Substantia nigra (tissue), 51 donors: ENCODE measurements at places on chromosomes 4 and X.

- DNase-seq = no peak
Observed at GRCh38 chrX:154751203-154751668, 359 bp upstream of the GAB3 start.

GRCh38 chr4:84051639-84052038 is 447.5 kb downstream of the NKX6-1 start:
- no peak for DNase-seq

- DNase-seq = no peak
Observed at GRCh38 chr4:7066493-7066892, 1.4 kb downstream of the GRPEL1 start.

GRCh38 chr4:180057891-180058671 is 2185.1 kb upstream of the TENM3 start:
- DNase-seq = peak; percentile 17

DNA sequence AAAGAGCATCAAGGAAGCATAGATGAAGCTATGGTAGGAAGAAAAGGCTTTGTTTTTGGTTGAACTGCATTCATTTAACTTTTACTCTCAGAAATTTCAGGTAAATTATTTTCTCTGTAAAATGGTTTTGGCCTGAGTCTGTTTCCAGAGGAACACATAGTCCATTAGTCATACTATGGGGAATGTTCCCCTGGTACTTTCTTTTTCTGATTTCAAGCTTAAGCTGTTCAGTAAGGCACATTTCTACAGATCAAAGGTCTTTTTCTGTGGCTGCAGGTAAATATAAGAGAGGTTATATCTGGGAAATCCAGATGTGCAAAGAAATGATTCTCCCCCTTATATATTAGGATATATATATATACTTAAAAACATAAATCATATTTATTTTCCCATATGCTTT is 1744.4 kb upstream of the ADGRL3 start:
- no peak for DNase-seq

- no peak for DNase-seq
Observed at GRCh38 chr4:16492872-16493271, 266.6 kb upstream of the TAPT1 start.

- DNase-seq = no peak
Observed at GRCh38 chrX:137058339-137059127, 24.7 kb upstream of the GPR101 start.

- DNase-seq = no peak
Observed at GRCh38 chr4:74930162-74930561, 2.8 kb upstream of the PARM1 start.

GRCh38 chr4:52956691-52957090 is 94.6 kb downstream of the RASL11B start:
- no peak for DNase-seq

GRCh38 chr4:158067646-158068045 is 105.2 kb downstream of the GASK1B start:
- no peak for DNase-seq

- no peak for DNase-seq
Observed at GRCh38 chr4:141473952-141474351, 162.4 kb upstream of the IL15 start.

- no peak for DNase-seq
Observed at GRCh38 chrX:49103637-49104036, 19.9 kb downstream of the GPKOW start.

DNA sequence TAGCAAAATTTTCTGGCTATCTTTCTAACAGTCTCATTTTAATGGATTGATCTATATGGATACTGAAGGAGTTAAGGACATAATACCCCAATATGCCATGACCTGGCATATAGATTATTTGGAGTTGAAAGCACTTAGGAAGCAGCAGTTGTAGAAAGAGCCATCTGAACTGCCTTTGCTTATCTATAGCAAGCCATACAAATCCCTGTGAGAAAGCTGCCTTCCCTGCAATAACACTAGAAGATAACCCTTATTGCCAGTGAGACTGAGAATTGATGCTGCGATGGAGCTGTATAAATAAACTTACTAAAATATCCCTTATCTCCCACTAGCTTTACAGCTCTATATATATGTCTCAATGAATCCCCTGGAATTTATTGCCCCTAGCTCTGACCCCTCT is 346.3 kb downstream of the TECRL start:
- no peak for DNase-seq

- DNase-seq = no peak
Observed at GRCh38 chrX:64427787-64428186, 32.5 kb upstream of the MTMR8 start.

DNA sequence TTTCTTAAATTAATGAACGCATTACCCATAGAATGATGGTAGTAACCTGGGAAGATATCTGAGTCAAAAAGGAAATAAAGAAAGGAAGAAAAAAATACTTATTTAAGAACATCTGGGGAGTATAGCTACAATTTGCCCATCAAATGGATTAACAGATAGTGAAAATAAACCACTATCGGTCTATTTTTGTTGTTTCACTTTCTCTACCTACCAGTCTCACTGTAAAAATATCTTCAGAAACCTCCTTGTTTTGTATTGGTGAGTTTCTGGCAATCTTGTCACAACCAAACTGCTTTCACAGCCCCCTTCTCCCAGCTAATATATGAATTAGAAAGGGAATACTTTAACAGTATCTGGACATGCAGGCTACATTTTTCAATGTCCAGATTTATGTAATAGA is 783.5 kb downstream of the STPG2 start:
- no peak for DNase-seq

DNA sequence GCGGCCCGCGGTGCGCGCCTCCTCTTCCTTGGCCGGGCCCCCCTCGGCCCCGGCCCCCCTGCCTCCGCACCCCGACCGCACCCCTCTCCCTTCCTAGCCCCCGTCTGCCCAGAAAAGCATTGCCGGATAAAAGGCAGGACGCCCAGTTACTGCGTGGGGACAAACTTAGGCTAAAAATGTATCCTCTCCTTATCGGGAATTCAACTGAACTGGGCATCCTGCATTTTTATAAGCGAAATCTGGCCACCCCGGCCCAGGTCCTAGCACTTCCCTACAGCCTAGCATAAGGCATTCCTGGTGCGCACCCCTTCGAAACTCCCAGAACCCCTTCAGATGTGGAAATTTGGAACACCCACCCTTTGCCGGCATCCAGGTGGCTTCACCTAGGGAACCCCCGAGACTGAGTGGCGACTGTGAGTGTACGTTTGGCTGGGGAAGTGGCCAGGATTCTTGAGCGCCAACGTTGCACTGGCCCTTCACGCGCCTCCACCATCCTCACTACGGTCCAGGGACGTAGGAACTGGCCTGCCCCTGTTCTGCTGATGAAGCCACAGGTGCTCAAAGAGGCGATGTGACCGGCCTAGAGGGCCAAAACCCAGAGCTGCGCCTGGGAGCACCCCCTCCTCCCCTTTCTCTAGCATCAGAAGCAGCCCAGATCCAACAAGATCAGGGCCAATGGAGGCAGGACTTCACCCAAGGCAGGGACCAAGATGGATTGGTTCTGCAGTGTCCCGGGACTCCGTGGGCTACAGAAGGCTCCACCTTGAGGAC is 5.7 kb upstream of the RNF4 start:
- no peak for DNase-seq

DNA sequence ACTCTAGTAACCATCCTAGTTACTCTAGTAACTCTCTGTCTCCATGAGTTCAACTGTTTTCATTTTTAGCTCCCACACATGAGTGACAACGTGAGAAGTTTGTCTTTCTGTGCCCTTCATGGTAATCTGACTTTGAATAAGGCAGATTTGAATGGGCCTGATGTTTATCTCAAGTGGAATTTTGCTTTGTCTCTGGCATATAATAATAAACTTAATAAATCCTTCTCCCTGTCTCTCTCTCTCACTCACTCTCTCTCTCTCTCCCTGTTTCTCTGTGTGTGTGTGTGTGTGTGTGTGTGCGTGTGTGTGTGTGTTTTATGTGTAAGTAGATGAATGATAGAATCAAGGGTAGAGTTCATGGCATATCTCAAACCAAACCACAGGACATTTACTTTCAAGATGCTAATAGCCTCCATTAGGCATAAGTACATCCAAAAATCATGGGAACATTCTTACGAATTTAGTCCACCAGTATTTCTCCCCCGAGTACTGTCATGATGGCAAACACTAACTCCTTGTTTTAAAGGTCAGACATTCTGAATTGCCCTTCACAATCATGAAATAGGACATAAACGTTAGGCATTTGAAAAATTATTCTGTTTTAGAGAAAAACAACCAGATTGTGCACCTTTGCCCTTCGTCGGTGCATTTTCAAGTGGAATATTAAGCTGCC is 193.1 kb downstream of the SPATA18 start:
- DNase-seq = no peak

DNA sequence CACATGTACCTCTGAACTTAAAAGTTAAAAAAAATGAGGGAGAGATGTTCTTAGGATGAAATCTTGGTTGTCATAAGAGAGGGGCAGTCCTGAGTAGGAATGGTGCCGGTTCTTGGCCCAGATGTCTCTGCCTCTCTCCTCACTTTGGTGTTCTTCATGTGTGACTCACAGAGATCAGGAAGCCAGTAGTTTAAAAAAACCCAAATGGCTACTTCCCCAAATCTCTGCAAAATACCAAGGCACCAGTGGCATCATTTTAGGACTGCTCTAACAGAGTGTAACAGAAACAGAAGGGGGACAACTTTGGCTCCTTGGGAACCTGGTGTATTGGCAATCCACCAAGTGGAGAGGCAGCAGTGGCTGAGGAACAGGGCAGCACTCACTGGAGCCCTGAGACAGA is 116.8 kb downstream of the SCD5 start:
- no peak for DNase-seq

GRCh38 chr4:184427093-184427492 is 47.3 kb downstream of the IRF2 start:
- no peak for DNase-seq

DNA sequence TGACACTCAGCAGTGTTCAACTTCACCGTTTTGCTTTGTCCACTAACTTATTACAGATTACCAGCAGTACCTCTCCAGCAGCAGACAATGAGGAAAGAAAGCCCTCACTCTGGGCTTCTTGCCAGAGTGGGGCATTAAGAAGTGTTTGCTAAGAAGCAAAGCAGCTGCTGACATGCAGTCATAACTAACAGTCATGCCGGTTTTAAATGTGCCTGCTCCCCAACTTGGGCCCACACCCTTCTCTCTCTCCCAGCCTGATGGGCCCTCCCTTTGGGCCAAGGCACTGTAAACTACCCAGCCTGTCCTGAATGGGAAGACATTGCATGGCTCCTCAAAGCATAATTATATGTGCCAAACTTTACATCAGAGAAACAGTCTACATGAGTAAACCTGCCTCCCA is 54.6 kb upstream of the HHIP start:
- DNase-seq = no peak

DNA sequence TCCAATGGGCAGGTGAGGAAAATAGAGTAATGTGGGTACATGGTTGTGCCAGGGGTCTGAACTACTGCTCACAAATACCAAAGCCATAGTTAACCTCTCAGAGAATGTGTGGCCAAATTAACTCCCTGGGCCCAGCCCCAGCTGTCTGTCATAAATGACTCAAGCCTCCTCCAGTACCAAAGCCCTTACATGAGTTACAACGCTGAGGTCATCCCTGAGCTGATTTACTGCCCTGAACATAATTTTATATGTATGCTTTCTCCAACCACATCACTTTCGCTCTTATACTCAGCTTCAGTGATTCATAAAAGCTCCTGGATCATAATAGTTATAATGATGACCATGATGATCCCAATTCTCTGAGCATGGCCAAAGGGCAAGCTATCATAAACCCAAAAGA is 283.9 kb downstream of the NKX6-1 start:
- DNase-seq = no peak

GRCh38 chr4:148227147-148227546 is 215.1 kb downstream of the NR3C2 start:
- DNase-seq = no peak

- DNase-seq = no peak
Observed at GRCh38 chrX:147897117-147897516, 14.6 kb upstream of the FMR1 start.

DNA sequence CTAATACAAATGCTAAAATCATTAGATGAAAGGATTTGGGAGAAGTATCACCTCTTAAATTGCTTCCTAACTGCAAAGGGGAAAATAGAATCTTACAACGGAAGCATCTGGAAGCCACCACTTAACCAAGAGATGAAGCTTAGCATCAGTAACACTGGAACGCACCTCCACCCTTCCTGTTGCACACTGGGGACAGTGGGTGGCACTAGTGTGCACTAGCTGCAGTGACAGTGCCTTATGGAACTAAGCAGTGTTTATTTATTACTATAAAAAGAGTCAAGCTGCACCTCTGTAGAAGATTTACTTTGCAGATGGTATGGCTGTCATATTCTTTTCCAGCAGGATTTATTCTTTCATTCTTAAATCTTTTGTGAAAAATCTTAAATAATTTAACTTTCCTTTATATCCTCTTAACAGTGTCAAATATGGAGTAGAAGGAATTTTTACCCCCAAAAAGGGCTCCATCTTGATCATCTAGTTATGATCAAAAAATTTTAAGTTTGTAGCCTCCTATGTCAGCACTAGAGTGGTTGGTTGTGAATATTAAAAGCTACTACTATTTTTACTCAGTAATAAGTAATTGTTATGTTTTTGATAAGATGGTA is 76.7 kb downstream of the SCD5 start:
- DNase-seq = peak; percentile 6

- DNase-seq = no peak
Observed at GRCh38 chrX:102958794-102959193, 21.7 kb downstream of the RAB40AL start.

DNA sequence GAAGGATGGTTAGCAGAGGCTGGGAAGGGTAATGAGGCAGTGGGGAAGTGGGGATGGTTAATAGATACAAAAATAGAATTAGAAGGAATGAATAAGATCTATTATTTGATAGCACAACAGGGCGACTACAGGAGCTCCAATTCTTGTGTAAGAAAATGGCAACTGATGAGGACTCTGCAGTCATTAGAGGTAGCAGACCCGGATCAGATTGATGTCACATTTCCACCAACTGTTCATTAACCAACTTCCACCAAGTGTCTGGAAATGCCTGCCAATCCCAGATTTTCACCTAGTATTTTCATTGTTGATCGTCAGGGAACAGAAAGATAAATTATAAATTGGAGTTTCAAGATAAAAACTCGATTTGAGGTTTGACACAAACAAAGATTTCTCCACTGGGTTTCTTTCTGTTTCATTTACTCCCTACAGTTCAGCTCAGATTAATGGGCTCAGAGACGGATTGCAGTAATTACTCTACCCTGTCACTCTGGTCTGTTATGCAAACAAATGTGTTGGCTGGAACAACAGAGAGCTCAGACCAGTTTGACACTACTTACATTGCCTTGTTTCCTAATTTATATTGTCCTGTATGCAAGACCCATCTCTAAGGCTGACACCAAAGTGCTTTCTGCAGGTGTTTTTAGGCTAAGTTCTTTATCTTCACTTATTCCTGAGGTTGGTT is 909.2 kb upstream of the PRKX start:
- no peak for DNase-seq

DNA sequence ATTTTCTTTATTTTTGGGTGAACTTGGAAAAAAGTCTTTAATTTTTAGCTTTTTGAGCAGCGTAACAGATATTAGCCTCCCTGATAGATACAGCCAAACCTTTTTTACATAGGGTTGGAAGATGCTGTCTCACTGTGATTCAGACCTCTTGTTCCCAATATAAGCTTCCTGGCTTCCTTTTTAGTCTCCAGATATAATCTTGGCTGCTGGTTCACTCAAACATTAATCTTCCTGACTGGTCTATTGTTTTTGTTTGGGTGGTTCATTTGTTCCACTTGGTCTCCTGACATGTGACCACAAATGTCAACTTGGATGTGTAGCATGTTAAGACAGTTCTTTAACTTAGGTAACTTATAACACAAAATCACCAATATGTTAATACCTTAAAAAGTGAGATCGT is 23.0 kb downstream of the RPA4 start:
- no peak for DNase-seq

GRCh38 chr4:181061787-181062186 is 1181.4 kb upstream of the TENM3 start:
- DNase-seq = no peak

- DNase-seq = no peak
Observed at GRCh38 chrX:37662181-37662580, 23.4 kb upstream of the XK start.
